Stimulated activated CD4-positive, alpha-beta T cell treated with anti-CD3 and anti-CD28 coated beads, Interleukin-2, amount 100 ng/mL, for 24 hours (primary cell): ENCODE measurements at places on chromosomes 13 and 19.

DNA sequence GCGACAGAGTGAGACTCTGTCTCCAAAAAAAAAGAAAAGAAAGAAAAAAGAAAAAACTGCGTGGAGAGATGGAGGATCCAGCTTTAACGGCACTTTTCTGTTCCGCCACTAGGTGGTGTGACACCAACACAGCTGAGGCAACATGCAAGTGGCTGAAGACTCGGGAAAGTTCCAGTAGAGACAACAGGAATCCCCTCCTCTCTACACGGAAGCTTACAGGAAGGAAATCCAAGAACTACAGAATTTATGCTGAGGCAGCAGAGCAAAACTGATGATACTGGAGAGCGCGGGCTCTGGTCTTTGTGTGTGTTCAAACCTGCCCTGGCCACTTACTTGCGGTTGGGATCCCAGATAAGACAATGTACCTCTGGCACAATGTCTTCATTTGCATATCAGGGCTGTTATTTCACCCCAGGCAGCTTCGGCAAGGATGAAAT is 9.9 kb downstream of the RANBP3 start:
- peak; percentile 71 for DNase-seq

- DNase-seq = no peak
Measured at GRCh38 chr13:97120976-97121375, 101.2 kb upstream of the MBNL2 start.

GRCh38 chr13:108495646-108496361 is 133.6 kb upstream of the MYO16 start:
- no peak for DNase-seq

GRCh38 chr13:76887076-76887563 is 915 bp upstream of the KCTD12 start:
- no peak for DNase-seq

DNA sequence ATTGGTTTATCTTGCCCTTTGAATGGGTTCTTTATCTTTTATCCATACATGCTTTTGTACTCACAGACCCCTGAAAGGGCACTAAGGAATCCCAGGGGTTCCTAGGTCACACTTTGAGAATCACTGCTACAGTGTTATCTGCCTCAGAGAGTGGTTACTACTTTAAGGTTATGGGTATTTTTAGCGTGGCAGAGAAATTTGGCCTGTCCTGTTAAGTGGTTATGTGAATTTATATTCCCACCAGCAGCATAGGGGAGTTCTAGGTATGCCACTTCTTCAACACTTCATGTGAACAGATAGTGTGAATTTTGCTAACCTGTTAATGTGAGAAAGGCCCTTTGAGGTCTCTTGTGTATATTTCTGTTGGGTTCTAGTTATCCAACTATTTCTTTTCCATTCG is 75.7 kb downstream of the DNAJC3 start:
- no peak for DNase-seq

- DNase-seq = no peak
Measured at GRCh38 chr13:45132369-45133064, 12.2 kb downstream of the GTF2F2 start.

- DNase-seq = no peak
Measured at GRCh38 chr13:52130641-52131040, 1.8 kb upstream of the NEK5 start.

- no peak for DNase-seq
Measured at GRCh38 chr19:17679526-17680229, 8.5 kb downstream of the UNC13A start.

GRCh38 chr19:55084416-55084815 is 8.7 kb downstream of the EPS8L1 start:
- no peak for DNase-seq

GRCh38 chr13:87671753-87672605 is 808 bp downstream of the SLITRK5 start:
- no peak for DNase-seq

DNA sequence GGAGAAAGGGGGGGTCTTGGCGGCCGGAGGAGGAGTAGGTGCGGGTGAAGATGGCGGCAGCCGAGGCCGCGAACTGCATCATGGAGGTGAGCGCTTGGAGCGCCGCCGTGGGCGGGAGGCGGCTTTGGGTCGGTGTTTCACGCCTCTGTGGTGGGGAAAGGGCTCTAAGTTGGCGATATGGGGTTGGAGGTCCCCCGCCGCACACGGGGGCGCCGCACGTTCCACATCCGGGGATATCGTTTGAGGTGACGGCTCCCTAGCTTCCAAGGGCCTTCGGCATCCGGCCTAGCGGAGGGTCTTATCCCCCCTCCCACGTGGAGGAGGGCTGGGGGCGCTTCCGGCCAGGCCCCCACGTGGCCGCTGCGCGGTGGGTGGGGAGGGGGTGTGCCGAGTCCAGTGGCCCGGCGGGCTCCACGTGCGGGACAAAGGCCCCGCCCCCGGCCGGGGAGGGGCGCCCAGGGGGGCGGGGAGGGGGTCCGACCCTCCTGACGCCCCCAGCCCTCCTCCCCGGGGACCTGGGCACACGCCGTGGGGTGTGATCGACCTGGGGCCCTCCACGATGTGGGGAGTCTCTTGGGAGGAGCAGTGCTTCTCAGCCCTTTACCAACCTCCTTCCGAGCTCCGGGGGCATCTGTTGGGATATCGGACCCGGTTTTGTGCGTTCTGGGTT is at the start of gene PRMT1:
TSS of gene PRMT1 (plus strand) at position 41 of the 670 bp plus-strand sequence. CDS start at position 51, 10 bp downstream.
- DNase-seq = peak; percentile 60

- DNase-seq = no peak
Measured at GRCh38 chr19:30739394-30739793, 367.2 kb downstream of the ZNF536 start.

DNA sequence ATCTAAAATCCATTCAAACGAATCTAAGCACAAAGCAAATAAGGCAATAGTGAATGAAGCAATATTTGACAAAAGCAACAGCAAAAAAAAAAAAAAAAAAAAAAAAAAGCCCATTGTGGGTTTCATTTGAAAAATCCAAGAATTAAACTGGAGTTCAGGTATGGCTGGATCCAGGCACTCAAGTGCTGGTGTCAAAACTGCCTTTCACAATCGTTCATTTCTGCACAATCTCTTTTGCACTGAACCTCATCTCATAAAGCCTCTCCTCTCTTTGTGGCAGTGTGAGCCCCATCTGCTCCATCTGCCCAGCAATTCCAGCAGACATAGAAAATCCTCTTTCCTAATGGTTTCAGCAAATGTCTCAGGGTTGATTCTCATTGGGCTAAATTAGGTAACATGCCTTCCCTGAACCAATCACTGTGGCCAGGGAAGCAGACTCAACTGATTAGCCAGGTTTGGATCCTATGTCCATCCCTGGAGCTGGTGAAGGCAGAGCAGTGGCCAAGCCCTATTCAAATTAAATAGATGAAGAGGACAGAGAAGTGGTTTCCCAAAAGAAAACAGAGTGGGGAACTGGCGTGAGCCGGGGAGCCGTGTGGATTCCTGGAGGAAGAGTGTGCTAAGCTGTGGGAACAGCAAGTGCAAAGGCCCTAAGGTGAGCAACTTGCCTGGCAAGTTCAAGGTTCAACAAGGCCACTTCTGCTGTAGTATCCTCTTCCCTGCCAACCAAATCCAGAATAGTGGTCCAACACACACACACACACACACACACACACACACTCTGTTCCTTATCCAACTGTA is 1.2 kb upstream of the HIF3A start:
- no peak for DNase-seq

GRCh38 chr13:111640006-111640405 is 319.6 kb downstream of the TEX29 start:
- no peak for DNase-seq

DNA sequence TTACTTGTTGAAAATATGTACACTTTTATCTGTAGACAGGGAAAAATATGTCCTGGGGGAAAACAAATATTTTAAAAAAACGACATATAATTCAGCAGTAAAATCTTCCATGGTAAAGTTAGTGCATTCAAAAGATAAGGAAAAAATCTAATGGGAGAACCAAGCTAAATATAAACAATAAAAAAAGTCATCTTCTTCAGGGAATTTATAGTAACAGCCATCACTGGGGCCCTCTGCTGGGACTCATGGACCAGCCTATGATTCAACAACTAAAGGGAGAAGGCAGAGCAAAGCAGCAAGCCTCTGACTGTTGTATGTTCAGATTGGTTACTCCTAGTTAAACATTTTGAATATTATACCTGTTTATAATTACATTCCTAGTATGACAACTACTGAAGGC is 93.0 kb downstream of the ITGBL1 start:
- no peak for DNase-seq

DNA sequence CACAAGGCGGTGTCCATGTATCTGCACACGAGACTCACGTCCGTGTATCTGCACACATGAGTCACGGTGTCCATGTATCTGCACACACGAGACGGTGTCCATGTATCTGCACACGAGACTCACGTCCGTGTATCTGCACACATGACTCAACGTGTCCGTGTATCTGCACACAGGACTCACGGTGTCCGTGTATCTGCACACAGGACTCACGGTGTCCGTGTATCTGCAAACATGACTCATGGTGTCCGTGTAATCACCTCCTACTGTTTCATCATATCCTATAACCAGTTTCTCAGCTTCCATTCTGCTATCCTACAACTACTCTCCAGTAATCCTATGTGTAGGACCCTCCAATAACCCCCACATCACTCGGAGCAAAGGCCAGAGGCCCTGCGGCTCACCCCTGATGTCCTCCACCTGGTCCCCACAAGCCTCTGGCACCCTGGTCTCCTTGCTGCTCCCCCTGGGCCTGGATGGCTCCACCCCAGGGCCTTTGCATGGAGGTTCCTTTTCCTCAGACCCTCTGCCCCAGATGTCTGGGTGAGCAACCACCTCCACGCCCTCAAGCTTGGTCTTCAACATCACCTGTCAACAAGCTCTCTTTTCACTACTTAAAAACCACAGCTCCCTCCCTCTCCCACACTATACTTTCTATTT is 2.5 kb upstream of the TMEM255B start:
- DNase-seq = no peak

GRCh38 chr19:497491-497868 is 1.2 kb downstream of the MADCAM1 start:
- DNase-seq = no peak

DNA sequence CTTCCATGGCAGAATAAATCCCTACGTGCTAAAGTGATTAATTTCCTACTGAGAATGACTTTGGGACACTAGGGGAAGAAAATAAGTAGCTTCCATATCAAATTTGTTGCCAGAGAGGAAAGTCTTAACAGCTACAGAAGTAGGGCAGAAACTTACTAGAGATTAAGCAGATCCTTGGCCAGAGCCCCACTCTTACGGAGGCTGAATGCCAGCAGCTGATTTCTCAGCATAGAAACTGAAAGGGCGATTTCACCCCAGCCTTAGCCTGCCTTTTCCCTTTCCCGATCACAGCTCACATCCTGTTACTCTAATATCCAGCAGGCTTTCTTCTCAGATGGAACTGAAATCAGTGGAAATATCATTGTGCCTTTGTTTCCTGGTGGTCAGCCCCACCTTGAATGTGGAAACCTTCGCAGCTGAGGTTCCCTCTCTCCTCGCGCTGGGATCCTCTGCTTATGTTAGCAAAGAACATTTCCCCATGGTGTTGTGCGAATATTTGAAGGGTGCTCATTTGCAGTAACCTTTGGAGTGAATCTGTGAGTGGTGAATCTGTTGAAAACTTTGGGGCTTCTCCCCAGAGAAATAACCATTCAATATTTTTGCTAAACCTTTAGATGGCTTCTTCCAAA is 8.4 kb downstream of the FAM124A start:
- no peak for DNase-seq

DNA sequence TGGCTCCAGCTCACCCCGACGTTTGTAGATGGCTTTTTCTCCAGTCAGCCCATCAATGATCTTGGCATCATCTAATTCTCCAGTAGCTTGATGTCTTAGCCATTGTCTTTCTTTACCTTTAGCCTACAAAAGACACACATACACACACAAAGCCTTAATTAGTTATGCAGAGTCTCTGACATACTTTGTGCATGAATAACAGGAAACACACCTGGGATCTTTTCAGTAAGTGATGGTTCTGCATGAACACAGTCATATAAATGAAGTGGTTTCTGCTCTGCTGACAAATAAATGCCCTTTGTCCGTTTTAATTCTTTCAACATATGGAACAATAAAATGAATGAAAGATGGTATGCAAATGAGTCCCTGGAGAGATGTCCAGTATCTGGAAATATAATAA is 133.3 kb downstream of the RGCC start:
- DNase-seq = no peak

- no peak for DNase-seq
Measured at GRCh38 chr13:100754459-100754858, 79.9 kb upstream of the TMTC4 start.

DNA sequence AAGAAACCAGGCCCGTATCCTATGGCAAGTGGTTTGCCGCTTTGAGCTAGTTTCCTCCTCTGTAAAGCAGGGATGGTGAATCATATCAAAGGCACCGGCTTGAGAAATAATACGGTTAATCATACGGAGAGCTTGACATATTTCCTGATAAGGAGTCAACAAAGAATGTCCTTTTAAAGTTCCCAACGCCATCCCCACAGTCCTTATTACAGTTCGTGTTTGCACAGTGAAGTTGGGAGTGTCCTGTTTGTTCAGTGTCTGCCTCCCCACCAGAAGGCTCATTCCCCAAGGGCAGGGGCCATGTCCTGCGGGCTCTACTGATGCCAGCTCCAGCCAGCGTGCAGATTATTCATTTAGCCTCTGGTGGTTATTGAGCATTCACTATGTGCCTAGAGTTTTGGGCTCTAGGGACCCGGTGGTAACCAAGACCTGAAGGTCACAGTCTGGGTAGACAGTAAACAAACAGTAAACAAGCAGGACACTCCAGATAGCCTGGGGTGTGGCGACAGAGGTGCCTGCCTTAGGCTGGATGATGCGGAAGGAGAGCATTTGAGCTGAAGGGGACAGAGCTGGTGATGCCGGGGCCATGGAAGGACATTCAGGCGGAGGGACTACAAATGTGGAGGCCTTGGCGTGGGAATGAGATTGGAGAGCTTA is 6.3 kb downstream of the GRAMD1A start:
- DNase-seq = no peak

DNA sequence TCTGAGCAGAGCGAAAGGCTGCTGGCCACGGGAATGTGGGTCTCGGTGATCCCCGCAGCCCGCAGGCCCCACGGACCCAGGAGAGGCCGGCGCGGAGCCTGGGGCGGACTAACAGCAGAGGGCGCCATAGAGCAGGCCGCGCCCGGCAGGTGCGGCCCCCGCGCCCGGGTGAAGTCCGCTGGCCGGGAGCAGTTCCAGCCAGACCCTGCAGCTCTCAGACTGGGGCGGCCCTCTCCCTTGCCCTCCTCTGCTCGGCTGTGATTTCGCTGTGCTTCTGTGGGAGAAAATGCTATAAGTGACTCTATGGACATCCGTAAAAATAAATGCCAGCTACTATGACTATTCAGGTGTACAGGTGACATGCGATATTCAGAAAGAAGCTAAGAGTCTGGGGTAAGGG is 37.7 kb downstream of the GSX1 start:
- peak; percentile 73 for DNase-seq

- DNase-seq = no peak
Measured at GRCh38 chr19:19655641-19656343, 7.7 kb downstream of the ATP13A1 start.

- DNase-seq = no peak
Measured at GRCh38 chr19:49685845-49686332, 3.5 kb upstream of the ADM5 start.

GRCh38 chr13:27960362-27961226 is 8.5 kb downstream of the CDX2 start:
- DNase-seq = no peak

GRCh38 chr13:94716016-94716415 is 3.7 kb upstream of the SOX21 start:
- no peak for DNase-seq
